GM06990 (cell line): ENCODE measurements at places on chromosomes 6 and 20.

GRCh38 chr6:81002126-81002525 is 750.4 kb downstream of the TENT5A start:
- DNase-seq: no peak

DNA sequence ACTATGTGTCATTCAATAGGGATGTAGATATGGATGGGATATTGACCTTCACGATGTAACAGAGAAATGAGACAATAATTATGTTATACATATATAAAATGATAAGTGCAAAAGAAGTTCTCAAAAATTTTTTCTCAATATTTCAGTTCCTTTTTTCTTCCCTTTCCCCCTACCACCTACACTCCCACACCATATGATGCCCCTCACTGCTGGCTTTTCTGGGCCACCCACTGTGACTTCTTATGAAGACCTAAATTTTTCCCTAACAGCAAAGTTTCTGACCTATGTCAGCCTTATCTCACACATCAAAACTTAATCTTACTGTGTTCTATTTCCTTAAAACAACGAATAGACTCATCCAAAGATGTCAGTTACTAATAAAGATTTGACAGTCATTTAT is 89.9 kb upstream of the MYLIP start:
- DNase-seq: no peak

DNA sequence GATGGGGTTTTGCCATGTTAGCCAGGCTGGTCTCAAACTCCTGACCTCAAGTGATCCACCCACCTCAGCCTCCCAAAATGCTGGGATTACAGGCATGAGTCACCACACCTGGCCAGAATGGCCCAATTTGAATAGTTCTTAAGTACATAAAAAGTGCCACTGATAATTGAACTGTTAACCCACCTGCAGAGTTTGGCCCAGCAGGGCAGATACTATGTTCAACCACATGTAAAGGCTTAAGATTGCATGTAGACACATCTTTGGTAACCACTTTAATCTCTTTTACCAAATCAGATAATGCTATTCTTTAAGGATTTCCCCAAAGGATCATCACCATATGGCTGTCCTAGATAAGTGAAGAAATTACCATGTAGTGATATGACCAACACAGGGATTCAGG is 21.3 kb upstream of the SGK1 start:
- DNase-seq: no peak

- no peak for DNase-seq
Measured at GRCh38 chr20:37451616-37452015, 69.4 kb upstream of the NNAT start.

DNA sequence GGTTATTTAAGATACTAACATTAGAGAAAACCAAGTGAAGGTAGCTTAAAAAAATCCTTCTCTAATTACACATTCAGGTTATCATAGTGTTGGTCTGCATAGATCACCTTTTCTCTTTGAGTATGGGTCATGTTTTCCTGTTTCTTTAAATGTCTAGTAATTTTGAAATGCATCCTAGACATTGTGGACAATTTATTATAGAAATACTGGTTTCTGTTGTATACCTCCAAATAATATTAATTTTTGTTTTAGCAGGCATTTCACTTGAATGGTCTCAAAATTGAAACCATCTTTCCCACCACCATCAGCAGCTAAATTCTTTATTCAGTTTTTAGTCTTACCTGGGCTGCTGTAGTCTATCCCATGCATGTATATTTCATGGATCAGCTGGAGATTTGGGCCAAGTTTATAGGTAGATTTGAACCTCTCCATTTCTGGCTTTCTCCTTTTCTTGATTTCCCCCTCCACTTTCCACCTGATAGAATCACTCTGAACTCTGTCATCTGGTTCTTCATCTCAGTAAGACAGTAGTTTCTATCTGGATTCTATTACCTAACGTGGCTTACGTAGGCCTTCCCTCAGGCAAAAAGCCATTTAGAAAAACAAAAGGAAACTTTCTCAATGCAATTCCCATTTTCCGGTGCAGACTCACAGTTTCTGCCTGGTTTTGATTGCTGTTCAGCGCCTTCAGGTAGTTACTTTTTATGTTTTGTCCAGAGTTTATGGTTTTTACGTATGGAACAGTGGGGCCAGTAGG is 52.3 kb downstream of the ZFAND3 start:
- DNase-seq: no peak

- no peak for DNase-seq
Measured at GRCh38 chr6:135994857-135995544, 143.5 kb downstream of the PDE7B start.

DNA sequence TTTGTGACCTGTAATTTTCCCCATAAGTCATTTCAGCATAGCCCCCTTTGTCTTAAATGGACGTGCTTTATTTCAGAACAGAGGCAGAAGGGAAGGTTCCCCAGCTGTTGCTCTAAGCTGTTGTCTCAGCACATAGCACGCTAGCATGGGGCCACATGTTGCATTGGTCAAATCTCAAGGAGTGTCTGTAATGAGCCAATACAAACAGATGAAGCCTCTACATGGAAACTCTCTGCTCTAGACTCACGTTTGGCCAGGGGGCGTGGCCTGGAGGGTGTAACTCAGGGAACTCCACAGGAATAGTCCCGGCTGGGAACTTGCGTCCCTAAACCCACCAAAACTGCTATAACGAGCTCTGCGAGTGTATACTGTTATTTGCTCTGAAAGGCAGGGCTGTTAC is 35.2 kb upstream of the SLC22A2 start:
- DNase-seq: no peak

- DNase-seq: no peak
Measured at GRCh38 chr6:53639520-53639919, 26.0 kb downstream of the KLHL31 start.

GRCh38 chr6:143356101-143356880 is 94.2 kb downstream of the ADAT2 start:
- no peak for DNase-seq

DNA sequence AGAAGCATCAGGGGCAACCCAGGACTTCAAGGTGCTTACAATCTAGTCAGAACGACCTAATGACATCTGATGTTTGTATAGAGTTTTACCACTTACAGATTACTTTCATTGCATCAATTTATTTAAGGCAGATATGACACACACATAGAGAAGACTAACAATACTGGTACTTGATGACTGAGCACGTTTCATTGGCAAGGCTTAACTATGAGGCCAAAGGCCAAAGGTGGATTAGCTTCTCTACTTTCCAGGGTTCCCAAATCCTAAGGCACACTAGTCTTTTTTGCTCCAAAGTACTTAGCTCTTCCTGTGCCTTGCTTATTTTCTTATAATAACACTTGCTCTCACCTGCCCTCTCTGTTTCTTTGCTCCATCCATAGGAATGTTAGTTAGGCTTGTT is 406.2 kb downstream of the ZFAND3 start:
- no peak for DNase-seq

DNA sequence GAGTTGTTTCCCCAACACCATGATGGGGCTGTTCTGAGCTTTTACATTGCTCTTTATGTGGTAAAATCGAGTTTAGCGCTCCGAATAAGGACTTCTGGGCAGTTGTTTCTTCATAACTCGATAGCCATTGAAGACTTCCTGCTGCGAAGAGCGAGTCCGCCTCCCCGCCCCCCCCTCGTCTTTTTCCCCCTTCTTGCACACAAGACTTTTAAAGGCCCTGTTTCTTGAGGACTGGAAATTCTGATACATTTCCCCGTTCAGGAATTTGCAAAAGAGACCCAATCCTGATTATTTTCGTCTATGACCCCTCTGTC is 1.5 kb upstream of the CITED2 start:
- peak; percentile 25 for DNase-seq

- DNase-seq: no peak
Measured at GRCh38 chr20:37424062-37424851, 78.3 kb downstream of the SRC start.

GRCh38 chr20:18805881-18806280 is 7.7 kb upstream of the SCP2D1 start:
- DNase-seq: no peak

- DNase-seq: no peak
Measured at GRCh38 chr6:2632976-2633584, 117.6 kb downstream of the MYLK4 start.

DNA sequence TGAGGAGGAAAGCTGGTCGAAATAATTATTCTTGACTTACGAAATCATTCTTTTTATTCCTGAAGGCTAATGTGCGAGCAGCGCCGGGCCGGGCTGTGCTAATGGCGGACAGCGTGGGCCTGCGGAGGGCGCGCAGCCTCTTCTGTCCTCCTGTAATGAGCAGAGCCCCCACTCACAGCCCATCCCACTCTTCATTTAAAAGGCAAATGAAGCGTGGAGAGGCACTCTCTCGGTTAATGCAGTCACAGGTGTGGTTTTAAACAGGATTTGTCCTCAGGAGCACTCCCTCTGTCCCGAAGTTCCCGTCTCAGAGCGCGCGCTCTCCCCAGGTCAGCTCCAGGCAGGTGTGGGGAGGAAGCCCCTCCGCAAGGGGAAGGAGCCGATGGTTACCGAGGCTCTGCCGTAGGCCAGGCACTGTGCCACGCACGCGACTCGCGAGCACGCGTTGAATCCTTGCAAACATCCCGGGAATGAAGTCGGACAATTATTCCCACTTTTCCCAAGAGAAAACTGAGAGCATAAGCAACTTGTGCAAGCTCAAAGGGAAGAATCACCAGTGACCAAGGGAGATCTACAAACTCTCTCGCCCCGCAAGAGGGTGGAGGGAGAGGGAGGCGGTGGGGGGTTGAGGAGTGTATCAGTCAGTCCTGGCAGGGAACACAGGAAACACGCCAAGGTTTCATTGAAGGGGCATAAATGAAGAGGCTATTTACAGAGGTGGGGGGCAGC is 35.5 kb upstream of the ZFAND3 start:
- peak; percentile 47 for DNase-seq
